ENCODE measurements at places on chromosomes 7 and 10.

DNA sequence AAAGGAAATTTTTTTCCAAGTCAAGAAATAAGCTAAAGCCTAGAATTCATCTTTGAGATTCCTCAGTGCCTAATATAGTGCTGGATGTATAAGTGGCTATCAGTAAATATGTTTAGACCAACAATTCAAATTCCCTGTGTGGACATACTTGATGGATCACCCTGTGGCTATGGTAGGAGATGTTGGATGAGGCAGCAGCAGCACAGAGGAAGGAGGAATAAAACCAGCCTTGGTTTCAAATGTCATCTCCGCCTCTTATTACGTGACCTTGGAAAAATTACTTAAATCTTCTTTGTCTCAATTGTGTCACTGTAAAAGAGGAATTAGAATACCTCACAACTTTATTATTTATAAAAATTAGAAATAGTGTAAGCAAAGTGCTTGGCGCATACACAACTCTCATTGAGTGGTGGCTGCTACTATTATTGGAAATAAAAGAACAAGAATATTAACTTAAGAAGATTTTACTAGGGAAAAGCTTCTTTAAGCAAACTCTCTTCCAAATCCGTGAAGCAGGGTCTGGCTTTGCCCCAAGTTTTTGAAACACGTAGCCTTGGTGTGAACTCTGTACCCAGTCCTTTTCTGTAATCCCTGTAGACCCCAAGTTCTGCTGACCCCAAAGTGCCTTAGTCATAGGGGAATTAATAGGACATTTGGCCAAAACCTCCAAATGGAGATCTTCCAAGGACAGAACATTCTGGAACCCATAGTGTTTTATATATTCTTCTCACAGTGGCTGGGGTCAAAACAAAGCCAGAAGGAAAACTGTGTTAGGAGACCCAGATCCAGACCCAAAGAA is 283.8 kb downstream of the PTEN start:
- DNase-seq: peak; percentile 26

- DNase-seq: peak; percentile 58
Observed at GRCh38 chr10:98957801-98958200, 277.9 kb downstream of the HPSE2 start.

GRCh38 chr10:28954211-28954610 is 276.9 kb downstream of the BAMBI start:
- DNase-seq: no peak

- DNase-seq: no peak
Observed at GRCh38 chr7:48497521-48497920, 326.3 kb downstream of the ABCA13 start.

GRCh38 chr7:140294454-140294853 is 103.9 kb downstream of the SLC37A3 start:
- DNase-seq: no peak

- DNase-seq: peak; percentile 42
Observed at GRCh38 chr10:100864978-100865377, 47.8 kb upstream of the SLF2 start.

DNA sequence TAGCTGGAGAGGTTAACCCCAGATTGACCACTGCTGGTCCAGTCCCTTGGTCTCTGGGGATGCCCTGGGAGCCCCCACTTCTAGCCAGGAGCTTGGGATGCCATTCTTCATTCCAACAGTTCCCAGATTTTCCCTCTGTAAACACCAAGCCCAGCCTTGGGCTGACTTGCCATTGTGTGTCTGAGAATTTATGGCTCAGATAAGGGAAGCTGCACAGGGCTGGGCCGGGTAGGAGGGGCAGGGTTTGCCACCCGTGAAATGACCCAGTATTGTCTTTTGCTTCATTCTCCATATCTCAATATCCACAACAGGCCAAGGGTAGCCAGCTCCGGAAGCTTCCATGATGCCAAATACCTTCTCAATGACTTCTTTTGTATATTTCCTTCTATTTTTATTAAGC is 32.1 kb downstream of the AFAP1L2 start:
- no peak for DNase-seq

DNA sequence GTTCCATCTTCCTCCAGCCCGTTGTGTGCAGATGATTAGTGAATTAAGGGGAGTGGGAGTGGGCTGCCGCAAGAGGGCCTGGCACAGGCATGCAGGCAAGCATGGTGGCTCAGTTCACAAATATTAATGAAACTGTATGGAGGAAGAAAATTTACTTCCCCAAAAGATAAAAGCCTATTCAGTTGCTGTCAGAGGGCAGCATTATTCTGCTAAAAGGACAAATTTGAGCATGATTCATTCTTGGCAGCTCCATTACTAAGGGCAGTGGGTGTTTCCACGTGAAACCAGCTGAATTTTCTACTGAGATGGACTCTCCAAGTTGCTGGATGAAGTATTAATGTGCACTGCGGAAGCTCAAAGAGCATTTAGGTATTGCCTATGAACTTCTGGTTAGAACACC is 90.9 kb upstream of the WDR11 start:
- no peak for DNase-seq

DNA sequence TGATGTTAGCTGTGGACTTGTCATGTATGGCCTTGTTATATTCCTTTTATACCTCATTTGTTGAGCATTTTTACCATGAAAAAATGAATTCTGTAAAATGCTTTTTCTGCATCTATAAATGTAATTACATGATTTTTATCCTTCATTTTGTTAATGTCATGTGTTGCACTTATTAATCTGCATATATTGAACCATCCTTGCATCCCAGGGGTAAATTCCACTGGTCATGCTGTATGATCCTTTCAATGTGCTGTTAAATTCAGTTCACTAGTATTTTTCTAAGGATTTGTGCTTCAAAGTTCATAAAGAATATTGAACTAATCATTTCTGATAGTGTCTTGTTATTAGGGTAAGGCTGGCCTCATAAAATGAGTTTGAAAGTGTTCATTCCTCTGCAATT is 31.9 kb upstream of the AHR start:
- no peak for DNase-seq

DNA sequence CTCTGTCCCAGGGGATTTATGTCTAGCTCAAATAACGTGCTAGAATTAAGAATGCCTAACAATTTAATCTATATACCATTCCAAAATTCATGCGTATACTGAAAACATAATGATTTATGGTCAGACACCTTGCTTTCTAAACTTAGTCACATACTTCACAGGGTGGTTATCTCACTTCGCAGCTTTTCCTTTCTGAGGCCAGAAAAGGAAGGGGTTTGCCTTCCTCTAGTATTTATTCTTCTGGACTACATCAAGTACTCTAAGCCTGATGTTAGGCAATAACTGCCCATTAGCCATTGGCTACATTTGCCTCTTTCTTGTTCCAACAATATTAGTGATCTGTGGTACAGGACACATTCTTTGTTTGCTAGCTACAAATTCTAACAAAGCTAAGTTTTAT is 72.6 kb upstream of the FHIP2A start:
- peak; percentile 65 for DNase-seq

GRCh38 chr10:4217653-4218052 is 432.6 kb upstream of the KLF6 start:
- DNase-seq: no peak

DNA sequence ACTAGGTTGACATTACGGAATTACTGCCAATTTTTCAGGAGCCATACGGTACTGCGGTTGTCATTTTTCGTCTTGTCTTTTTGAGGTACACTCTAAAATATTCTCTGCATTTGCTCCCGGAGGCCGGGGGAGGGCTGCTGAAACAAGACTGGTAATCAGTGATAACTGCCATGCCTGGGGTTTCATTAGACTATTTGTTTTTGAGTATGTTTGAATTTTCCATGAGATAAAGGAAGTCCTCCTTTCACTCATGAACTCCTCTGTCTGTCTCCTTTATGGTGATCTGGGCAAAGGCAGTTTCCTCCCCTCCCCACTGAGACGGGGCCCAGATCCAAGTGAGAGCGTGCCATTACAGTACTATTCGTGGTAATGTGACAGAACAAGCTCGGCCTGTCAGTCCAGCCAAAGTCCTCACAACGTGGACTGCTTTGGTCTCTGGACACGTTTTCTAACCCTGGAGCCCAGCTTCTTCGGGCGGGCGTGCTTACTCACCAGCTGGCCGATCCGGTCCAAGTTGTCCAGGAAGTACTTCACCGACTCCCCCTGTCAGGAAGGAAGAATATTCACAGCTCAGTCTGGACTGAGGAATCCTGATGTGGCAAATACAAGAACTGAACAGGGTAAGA is 45.1 kb downstream of the AMZ1 start:
- no peak for DNase-seq

DNA sequence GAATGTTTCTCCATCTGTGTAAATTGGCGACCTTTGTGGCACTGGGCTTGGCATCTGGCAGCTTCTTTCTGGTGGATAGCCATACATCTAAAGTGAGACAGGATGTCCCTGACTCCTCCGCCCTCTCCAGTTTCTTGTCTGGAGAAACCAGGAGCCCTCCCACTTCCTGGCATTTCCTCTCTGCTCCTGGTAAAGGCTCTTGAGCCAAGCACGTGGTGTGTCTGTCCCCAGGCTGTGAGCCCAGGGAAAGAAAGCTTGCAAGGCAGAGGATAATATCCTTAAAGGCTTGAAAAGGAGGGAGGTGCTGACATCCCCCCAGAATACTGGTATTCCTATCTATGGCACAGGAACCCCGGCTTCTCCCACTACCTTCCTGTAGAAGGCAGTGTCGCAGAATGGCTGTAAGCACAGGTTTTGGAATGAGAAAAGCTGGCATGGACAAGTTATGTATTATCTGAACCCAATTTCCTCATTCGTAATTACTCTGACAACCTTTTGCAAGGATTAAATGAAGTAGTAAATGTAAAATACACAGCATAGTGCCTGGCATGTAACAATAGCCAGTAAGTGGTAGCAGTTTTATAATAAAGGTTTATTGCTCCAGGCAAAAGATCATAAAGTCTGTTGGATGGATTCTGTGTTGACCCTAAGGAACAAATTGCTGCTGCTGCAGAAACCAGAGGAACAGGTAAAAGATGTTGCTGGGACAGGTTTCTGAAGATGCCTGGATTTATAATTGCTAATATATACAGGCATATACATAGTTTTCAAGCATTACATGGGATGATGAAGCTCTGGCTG is 11.8 kb upstream of the ACSL5 start:
- DNase-seq: peak; percentile 70

- no peak for DNase-seq
Observed at GRCh38 chr7:7709291-7709690, 9.1 kb downstream of the RPA3 start.

- DNase-seq: no peak
Observed at GRCh38 chr10:86742230-86742629, 14.2 kb upstream of the BMPR1A start.

GRCh38 chr7:35550831-35551230 is 144.1 kb downstream of the HERPUD2 start:
- DNase-seq: no peak

DNA sequence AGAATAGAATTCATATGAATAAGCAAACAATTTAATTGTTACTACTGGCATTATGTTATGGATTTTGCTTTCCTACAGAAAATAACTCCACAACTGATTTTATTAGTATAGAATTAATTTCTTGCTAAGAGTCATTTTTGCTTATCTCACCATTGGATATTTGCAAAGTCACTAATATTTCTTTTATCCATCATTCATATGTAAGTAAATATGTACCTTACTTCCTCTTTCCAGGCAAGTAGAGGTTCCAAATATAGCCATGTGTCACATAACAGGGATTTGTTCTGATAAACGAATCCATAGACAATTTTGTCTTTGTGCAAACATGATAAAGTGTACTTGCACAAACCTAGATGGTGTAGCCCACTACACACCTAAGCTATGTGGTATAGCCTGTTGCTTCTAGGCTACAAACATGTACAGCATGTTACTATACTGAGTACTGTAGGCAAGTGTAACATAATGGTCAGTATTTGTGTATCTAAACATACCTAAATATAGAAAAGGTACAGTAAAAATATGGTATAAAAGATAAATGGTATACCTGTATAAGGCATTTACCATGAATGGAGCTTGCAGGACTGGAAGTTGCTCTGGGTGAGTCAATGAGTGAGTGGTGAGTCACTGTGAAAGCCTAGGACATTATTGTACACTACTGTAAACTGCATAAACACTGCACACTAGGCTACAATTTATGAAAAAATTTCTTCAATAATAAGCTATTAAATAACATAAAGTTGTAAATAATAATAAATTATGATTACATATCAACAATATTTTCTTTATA is 18.3 kb downstream of the KLLN start:
- no peak for DNase-seq

- no peak for DNase-seq
Observed at GRCh38 chr7:74619235-74619860, 38.2 kb upstream of the GTF2I start.

GRCh38 chr7:72190919-72191318 is 221.2 kb downstream of the CALN1 start:
- DNase-seq: no peak

- DNase-seq: no peak
Observed at GRCh38 chr7:133837224-133837623, 289.9 kb upstream of the LRGUK start.

DNA sequence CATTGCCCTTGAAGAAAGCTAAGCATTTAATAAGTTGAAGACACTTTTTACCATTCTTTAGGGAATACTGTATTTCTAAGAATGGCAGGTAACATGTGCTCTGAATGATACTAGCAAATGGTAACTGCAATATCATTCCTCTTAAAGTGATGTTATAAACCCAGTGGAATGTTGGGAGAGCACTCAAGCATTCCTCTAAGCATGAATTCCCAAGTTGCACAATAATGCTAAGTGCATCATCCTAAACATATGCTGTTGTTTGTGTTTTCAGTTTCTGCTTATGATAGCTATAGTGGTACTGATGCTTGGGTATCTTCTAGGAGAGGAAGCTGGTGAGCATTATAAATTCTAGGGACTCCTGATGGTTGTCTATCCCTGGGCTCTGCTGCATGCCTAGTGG is 673.9 kb downstream of the PHTF2 start:
- peak; percentile 9 for DNase-seq

- DNase-seq: no peak
Observed at GRCh38 chr10:78932054-78932386, 136.7 kb upstream of the ZMIZ1 start.

DNA sequence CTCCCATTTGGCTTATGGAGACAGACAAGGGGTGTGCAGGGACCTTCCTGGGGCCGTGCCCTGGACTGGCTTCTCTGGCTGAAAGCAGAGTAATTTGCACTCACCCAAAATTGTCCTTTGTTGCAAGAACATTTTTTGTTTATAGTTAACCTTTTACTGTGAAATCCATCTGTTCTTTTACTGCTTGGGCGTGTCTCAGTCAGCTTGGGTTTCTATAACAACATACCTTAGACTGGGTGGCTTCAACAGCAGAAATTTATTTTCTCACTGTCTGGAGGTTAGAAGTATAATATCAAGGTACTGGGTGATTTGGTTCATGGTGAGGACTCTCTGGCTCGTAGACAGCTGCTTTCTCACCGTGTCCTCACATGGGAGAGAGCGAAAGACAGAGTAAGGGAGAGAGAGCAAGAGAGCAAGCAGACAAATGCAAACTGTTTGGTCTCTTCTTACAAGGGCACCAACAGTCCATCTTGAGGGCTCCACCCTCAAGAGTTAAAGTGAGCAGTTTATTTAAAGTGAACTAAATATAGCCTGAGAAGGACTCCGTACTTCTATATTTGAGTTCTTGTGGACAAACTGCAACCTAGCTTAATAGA is 131.0 kb upstream of the NPY start:
- no peak for DNase-seq

GRCh38 chr10:77247031-77247990 is 390.3 kb downstream of the KCNMA1 start:
- DNase-seq: no peak

- no peak for DNase-seq
Observed at GRCh38 chr10:131805696-131806095, 95.1 kb upstream of the PPP2R2D start.

- peak; percentile 23 for DNase-seq
Observed at GRCh38 chr10:120431251-120431651, 25.8 kb upstream of the PLPP4 start.

GRCh38 chr7:42162560-42163325 is 74.3 kb downstream of the GLI3 start:
- DNase-seq: no peak

- no peak for DNase-seq
Observed at GRCh38 chr10:131252567-131253276, 58.8 kb downstream of the TCERG1L start.
